ENCODE measurements at places on chromosomes 1 and 21. TPM values are rescaled to one million over a fixed set of nuclear protein-coding genes. Genes with fewer than 3 reads are reported as not detected.

Gene OR2L3
- not detected for total RNA-seq

Gene ATP1A4
- total RNA-seq: not detected

- no peak for DNase-seq
Observed at GRCh38 chr1:174134003-174134659, 25.2 kb upstream of the RABGAP1L start.

DNA sequence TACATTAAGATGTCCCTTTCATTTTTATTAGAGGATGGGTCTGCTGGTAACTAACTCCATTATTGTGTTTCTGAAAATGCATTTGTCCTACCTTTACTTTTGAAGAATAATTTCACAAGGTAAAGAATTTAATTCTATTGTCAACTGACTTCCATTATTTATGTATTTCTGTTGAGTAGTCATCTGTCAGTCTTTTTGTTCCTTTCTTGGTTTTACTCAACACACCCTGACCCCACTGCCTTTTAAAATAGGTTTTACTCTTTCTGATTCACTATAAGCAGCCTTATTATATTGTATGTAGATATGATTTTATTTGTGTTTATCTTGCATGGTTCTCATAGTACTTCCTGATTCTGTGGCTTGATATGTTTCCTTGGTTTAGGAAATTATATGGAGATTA lies 237.5 kb downstream of the TGFB2 start:
- DNase-seq: no peak

DNA sequence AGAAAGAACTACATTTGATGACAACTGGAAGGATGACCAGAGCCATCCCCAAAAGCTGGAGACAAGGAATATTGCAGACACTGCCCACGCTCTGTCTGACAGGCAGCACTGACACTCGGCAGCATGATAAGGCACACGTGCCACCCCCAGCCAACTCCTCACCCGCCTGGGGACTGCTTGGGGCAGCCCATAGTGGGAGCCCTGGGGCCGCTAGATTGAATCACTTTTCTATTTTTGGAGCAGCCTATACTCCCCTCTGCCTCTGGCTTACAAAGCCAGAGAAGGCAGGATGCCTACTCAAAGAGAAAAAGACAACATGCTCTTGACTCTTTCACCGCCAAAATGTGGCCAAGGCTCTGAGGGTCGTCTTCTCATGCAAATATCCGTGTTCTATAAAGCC lies 1.3 kb downstream of the SMG5 start:
- DNase-seq: peak; percentile 33

GRCh38 chr1:19461220-19461554 lies 24.2 kb downstream of the CAPZB start:
- DNase-seq: no peak
